Nephron progenitor cell (in vitro differentiated cells): ENCODE measurements at places on chromosomes 16 and 17.

DNA sequence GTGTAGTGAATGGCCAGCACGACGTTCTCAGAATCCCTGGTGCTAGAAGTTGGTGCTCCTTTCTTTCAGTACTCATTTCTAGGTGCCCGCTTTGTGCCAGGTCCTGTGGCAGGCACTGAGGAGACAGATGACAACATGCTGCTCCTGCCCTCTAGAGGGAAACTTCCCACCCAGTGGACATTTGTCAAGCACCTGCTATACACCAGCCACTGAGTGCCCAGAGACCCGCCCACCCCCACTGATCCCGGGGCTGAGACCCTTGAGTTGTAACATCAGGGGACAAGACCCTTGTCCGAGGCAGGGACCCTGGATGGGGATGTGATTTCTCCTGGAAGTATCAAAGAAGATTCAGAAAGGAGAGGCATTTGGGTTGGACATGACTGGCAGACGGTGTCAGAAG is 25.1 kb downstream of the UNC13D start:
- no peaks in the 10 kb centered on the region for H3K4me1 ChIP-seq
- no peaks in the 10 kb centered on the region for H3K27me3 ChIP-seq
- no peak overlapping the region for H3K27ac ChIP-seq
- DNase-seq: no peak
- no peak overlapping the region for H3K4me3 ChIP-seq

- peaks cover 52% of the 10 kb centered on the region for H3K4me1 ChIP-seq
- H3K36me3 ChIP-seq: peaks cover 24% of the 10 kb centered on the region
- peaks cover 8% of the 10 kb centered on the region for H3K27me3 ChIP-seq
- DNase-seq: no peak
- H3K27ac ChIP-seq: no peak overlapping the region
Observed at GRCh38 chr16:67964477-67965131, 3.8 kb downstream of the SLC12A4 start.

DNA sequence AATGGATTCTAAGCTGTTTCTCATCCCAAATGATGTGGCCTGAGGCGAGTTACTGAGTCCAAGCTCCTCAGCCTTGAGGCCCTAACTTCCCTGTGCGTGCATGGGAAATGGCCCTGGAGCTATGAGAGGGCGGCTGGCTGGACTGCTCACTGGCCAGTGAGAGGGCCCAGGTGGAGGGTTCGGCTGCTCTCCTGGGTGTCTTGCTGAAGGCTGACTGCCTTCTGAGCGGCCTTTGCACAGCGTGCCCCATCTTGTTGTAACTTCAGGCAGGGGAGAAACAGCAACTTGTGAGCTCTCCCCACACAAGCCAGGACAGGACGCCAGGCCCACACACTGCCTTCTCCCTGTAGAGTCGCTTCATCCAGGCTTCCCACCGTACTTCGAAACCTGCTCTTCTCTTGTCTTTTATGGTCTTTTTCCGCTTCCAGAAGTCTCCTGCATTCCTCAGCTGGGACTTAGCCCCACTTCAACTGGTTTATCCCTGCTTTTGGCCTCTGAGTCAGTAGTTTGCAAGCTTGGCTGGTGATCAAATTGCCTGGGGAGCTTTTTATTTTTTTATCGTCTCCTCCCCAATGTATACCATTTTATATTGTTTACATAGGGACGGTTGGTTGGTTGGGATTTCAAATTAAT is 13.3 kb downstream of the CDH3 start:
- H3K27me3 ChIP-seq: peaks cover 8% of the 10 kb centered on the region
- peaks cover 39% of the 10 kb centered on the region for H3K4me1 ChIP-seq
- peak overlapping the region; percentile 13 for H3K27ac ChIP-seq
- H3K4me3 ChIP-seq: no peak overlapping the region
- no peak for DNase-seq

- no peak overlapping the region for H3K27ac ChIP-seq
- no peak for DNase-seq
- H3K4me3 ChIP-seq: no peak overlapping the region
- no peaks in the 10 kb centered on the region for H3K4me1 ChIP-seq
- H3K27me3 ChIP-seq: no peaks in the 10 kb centered on the region
Observed at GRCh38 chr17:38815576-38816193, 9.4 kb downstream of the CWC25 start.

- no peak for DNase-seq
- H3K4me1 ChIP-seq: peaks cover 22% of the 10 kb centered on the region
- no peak overlapping the region for H3K4me3 ChIP-seq
- H3K36me3 ChIP-seq: no peaks in the 10 kb centered on the region
Observed at GRCh38 chr17:44229090-44229489, 9.6 kb upstream of the UBTF start.

DNA sequence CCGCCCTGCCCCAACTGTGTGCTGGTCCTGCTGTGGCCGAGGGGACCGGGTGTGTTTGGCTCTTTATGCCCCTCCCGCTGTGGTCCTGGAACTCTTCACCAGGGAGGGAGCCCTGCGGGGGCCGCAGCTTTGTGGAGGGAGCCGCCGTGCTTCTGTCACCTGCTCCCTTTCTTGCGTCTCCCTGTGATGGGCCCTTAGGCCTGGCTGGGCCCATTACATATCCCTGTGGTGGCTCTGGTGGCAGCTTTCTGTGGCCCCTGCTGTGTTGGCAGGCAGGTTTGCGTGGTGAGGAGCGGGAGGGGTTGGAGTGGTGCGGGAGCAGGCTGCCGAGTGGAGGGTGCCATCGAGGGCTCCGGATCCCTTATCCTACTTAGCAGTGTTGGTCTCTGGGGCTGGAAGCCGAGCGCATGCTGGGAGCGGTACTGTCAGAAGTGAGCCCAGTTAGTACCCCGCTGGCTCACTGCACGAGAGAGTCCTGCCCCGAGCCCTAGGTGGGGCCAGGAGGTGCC is 60.4 kb downstream of the PDPK1 start:
- peaks cover 6% of the 10 kb centered on the region for H3K36me3 ChIP-seq
- H3K27me3 ChIP-seq: no peaks in the 10 kb centered on the region
- H3K27ac ChIP-seq: no peak overlapping the region
- H3K4me1 ChIP-seq: peaks cover 12% of the 10 kb centered on the region

DNA sequence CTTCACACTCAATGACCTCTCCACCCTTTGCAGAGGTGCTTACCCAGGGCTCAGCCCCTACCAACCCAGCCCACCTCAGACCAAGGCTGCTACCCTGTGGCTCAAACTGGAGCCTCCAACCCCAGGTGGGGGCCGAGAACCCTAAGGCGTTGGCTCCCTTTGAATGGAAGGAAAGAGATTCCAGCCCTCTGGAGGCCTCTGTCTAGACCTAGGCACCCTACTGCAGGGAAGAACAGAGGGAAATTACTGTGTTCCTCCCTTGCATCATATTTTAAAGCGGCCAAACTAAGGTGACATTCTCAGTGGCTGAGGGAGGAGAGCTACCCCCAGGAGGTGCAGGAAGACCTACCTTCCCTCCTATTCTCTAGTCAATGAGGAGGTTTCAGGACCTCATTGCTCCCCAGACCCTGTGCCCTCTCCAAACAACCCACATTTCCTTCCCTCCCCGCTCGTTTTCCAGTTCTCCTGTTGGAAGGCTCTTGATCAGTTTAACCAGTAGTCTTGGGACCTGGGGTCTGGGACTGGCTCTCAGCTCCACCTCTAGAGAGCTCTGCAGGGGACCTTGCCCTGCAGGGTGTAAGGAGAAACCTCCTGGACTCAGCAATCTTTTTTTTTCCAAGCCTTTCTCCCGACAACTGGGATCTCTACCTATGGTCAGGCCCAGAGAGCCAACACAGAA is 5.5 kb upstream of the HOXB8 start:
- peaks cover 74% of the 10 kb centered on the region for H3K4me1 ChIP-seq
- peak overlapping the region; percentile 99 for H3K4me3 ChIP-seq
- H3K27me3 ChIP-seq: peaks cover 21% of the 10 kb centered on the region

DNA sequence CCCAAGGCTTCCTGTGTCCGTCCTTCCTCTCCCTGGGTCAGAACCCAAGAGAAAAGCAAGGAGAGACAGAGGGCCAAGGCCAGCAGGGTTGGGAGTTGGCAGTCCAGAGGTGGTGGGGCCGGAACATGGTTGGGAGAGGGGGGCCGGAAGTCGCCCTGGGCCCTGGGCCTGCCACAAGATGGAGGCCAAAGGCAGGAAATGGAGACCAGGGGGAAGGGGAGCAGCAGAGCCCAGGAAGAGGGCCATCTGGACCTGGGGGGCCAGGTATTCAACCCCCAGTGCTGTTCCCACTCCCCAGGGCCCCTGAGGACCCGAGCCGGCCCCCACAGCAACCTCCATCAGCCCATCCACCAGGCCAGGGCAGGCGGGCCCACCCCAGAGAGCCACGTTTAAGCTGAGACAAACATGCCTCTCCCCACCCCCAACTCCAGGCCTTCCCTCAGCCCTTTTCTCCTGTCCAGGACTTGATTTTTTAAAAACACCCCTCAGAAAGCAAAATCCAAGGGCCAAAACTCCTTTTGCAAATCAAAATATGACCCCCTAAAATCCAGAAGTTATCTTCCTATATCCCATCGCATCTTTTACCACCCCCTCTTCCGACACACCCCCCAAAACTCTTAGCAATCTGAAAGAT is 4.4 kb upstream of the BCL6B start:
- peak overlapping the region; percentile 50 for H3K4me3 ChIP-seq
- DNase-seq: no peak
- peak overlapping the region; percentile 62 for H3K27ac ChIP-seq

DNA sequence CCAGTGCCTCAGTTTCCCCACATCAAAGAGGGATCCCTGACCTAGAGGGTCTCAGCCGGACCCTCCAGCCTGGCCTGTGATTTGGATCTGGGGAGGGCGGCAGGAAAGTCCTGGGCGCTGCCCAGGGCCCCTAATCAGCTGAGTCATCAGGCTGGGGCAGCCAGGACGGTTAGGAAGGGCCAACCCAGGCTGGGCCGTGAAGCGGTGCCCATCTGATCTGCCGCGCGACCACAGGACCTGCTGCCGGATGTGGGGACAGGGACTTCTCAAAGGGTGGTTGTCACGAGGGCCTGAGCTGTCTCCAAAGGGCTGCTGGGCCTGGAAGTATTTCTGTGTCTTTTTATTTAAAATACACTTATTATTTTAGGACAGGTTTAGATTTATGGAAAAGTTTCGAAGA is 4.4 kb downstream of the TPSAB1 start:
- H3K36me3 ChIP-seq: no peaks in the 10 kb centered on the region
- no peak overlapping the region for H3K27ac ChIP-seq
- no peak for DNase-seq
- peaks cover 34% of the 10 kb centered on the region for H3K27me3 ChIP-seq
- peaks cover 23% of the 10 kb centered on the region for H3K4me1 ChIP-seq

DNA sequence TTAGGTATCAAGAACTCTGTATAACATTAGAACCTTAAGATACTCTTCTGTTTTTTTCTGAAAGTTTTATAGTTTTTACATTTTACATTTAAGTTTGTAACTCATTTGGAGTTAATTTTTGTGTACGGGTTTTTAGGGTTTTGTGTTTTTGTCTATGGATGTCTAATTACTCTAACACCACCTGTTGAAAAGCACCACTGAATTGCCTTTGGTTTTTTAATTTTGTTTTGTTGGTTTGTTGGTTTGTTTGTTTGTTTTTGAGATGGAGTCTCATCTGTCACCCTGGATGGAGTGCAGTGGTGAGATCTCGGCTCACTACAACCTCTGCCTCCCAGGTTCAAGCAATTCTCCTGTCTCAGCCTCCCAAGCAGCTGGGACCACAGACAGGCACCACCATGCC is 29.8 kb upstream of the ZNF629 start:
- no peak overlapping the region for H3K4me3 ChIP-seq
- H3K27me3 ChIP-seq: peaks cover 25% of the 10 kb centered on the region
- H3K27ac ChIP-seq: no peak overlapping the region

DNA sequence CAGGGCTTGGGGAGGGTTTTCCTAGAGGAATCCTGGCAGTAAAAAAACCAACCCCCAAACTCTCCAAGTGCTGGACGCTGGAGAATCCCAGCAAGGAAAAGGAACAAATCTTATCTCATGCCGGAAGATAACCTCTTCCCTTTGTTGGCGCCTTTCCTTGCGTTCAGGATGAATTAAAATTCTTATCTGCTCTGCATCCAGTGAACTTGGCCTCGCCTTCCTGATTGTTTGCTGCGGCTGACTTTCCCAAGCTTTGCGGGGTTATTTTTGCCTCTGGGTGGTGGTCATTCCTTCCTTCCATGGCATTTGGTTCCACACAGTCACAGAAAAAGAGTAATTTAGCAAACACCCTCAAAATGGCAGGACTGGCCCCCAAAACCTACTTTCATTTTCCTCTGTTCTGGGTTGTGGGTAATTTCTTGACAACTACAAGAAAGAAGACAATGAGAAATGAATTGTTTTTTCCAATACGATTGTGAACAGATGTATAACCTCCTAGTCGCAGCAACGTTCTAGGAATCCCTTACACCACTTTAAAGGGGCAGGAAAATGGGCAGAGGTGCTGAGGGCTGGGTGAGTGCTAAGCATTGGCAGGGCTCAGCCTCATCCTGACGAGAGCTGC is 77.8 kb downstream of the MRC2 start:
- peaks cover 5% of the 10 kb centered on the region for H3K36me3 ChIP-seq
- peaks cover 35% of the 10 kb centered on the region for H3K4me1 ChIP-seq
- peak overlapping the region; percentile 83 for H3K4me3 ChIP-seq
- DNase-seq: no peak
- H3K27ac ChIP-seq: no peak overlapping the region

GRCh38 chr16:48405907-48406306 is 20.7 kb upstream of the SIAH1 start:
- no peaks in the 10 kb centered on the region for H3K36me3 ChIP-seq
- no peak for DNase-seq
- no peak overlapping the region for H3K4me3 ChIP-seq
- peaks cover 13% of the 10 kb centered on the region for H3K27me3 ChIP-seq

GRCh38 chr17:70011750-70012149 is 63.3 kb upstream of the KCNJ16 start:
- no peak overlapping the region for H3K27ac ChIP-seq
- H3K36me3 ChIP-seq: no peaks in the 10 kb centered on the region
- no peak for DNase-seq
- no peak overlapping the region for H3K4me3 ChIP-seq

DNA sequence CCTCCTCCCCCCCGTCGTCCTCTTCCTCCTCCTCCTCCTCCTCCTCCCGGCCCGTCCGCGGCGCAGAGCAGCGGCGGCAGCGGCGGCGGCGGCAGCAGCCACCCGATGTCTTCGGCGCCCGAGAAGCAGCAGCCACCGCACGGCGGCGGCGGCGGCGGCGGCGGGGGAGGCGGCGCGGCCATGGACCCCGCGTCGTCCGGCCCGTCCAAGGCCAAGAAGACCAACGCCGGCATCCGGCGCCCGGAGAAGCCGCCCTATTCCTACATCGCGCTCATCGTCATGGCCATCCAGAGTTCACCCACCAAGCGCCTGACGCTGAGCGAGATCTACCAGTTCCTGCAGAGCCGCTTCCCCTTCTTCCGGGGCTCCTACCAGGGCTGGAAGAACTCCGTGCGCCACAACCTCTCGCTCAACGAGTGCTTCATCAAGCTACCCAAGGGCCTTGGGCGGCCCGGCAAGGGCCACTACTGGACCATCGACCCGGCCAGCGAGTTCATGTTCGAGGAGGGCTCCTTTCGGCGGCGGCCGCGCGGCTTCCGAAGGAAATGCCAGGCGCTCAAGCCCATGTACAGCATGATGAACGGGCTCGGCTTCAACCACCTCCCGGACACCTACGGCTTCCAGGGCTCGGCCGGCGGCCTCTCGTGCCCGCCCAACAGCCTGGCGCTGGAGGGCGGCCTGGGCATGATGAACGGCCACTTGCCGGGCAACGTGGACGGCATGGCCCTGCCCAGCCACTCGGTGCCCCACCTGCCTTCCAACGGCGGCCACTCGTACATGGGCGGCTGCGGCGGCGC is at the start of gene FOXF1:
FOXF1 (plus strand) TSS at position 63 of the 797 bp plus-strand sequence; CDS start at position 106, 43 bp downstream.
- H3K27me3 ChIP-seq: peaks cover 95% of the 10 kb centered on the region
- H3K4me3 ChIP-seq: peak within 1 kb of the TSS; percentile 72
- peaks cover 35% of the 10 kb centered on the region for H3K4me1 ChIP-seq
- no peak for DNase-seq

GRCh38 chr17:49580055-49580721 is 4.5 kb downstream of the NXPH3 start:
- peaks cover 12% of the 10 kb centered on the region for H3K27me3 ChIP-seq
- DNase-seq: no peak
- H3K27ac ChIP-seq: no peak overlapping the region
- H3K4me3 ChIP-seq: no peak overlapping the region
- H3K36me3 ChIP-seq: no peaks in the 10 kb centered on the region
- H3K4me1 ChIP-seq: peaks cover 24% of the 10 kb centered on the region
